ENCODE measurements at places on chromosomes 12 and 14. TPM values are rescaled to one million over a fixed set of nuclear protein-coding genes. Genes with fewer than 3 reads are reported as not detected.

CD69 gene
- 0.32 TPM for total RNA-seq

NELL2 gene
- not detected for total RNA-seq

NCKAP5L gene
- 32.7 TPM for total RNA-seq

JPH4 gene
- 0.24 TPM for total RNA-seq

SLC6A15 gene
- not detected for total RNA-seq

NRIP2 gene
- 3.2 TPM for total RNA-seq

NOS1 gene
- total RNA-seq, result 0.11 TPM

SLC8A3 gene
- total RNA-seq, result 0.14 TPM

MBD6 gene
- 34.5 TPM for total RNA-seq

TPPP2 gene
- 1.1 TPM for total RNA-seq

ZBTB42 gene
- 5.6 TPM for total RNA-seq

MYH7 gene
- 11,833 TPM for total RNA-seq

ACRBP gene
- total RNA-seq, result 1.2 TPM

IGF1 gene
- total RNA-seq, result 10.9 TPM

SYT10 gene
- not detected for total RNA-seq

CAPRIN2 gene
- total RNA-seq, result 23.2 TPM

EID3 gene
- 0.49 TPM for total RNA-seq

OR4E2 gene
- not detected for total RNA-seq

NT5DC3 gene
- total RNA-seq, result 3.1 TPM

SLC6A13 gene
- 3.2 TPM for total RNA-seq

SUOX gene
- 28.1 TPM for total RNA-seq

CLEC14A gene
- total RNA-seq, result 32.0 TPM

TEDC1 gene
- total RNA-seq, result 6.4 TPM

SERPINA12 gene
- total RNA-seq, result not detected

OSGEP gene
- 18.8 TPM for total RNA-seq

B3GNT4 gene
- not detected for total RNA-seq

SMIM41 gene
- 0.16 TPM for total RNA-seq

SSPN gene
- 49.8 TPM for total RNA-seq

FOXG1 gene
- not detected for total RNA-seq

TRMT5 gene
- total RNA-seq, result 5.2 TPM

Measured in Right ventricle myocardium inferior (tissue), 1 donor.